ENCODE measurements at places on chromosomes 12 and 14.

DNA sequence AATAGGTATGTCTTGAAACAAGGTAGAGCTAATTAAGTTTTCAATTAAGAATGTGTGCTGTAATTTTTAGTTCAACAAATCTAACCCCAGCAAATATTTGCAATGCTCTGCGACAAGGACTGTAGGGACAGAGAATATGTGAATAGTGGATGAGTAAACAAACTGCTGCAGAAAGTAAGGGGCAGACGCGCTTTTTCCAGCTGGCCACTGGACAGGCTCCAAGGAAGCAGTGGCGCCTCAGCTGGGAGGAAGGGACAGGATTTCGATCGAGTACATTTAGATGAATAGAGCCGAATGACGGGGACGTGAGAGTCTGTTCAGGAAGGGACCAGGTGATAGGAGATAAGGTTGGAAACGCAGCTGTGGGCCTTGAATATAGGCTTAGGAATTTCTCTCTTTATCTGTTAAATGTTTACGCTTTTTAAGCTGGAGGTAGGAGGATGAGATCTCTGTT is 69.3 kb downstream of the ELK3 start:
- DNase-seq: no peak

DNA sequence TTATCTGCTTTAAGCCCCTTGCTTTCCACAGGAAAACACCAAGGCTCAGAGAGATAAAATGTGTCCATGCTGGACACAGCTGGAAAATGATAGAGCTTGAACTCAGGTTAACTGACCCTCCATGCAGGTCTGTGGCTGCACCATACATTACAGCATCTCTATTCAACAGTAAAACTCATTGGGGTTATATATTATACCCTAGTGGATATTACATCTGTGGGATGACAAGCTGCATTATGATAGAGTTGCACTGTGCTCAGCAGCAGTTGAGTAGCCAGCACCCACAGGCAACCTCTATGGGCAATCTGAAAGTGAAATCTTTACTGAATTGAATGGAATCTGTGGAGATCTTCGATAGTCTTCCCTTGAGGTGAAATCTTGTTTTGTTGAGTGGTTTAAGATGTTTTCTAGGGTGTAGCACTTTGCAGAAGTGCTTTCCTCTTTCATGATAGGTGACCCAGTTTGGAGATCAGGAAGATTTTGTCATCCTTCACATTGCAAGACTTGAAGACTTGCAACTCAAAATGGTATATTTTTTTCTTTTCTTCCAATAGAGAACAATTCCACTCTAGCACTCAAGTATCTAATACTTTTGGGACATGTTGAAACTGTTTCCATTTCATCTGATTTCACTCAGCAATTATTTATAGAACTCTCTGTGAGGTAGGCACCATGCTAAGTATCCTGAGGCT is 389.2 kb downstream of the RAD51B start:
- no peak for DNase-seq

GRCh38 chr12:75725521-75726111 is 214.2 kb upstream of the KRR1 start:
- DNase-seq: no peak

GRCh38 chr12:55940065-55940732 is 9.2 kb downstream of the DGKA start:
- peak; percentile 59 for DNase-seq

- DNase-seq: no peak
Measured at GRCh38 chr14:55532645-55533344, 47.2 kb upstream of the KTN1 start.

All from activated CD4-positive, alpha-beta T cell treated with anti-CD3 and anti-CD28 coated beads, Interleukin-2, amount 50 U/mL, for 24 hours (primary cell).